ENCODE measurements at places on chromosomes 1 and 21.
A peak's percentile ranks its signal among the peaks of the same experiment; 100 is the strongest.

DNA sequence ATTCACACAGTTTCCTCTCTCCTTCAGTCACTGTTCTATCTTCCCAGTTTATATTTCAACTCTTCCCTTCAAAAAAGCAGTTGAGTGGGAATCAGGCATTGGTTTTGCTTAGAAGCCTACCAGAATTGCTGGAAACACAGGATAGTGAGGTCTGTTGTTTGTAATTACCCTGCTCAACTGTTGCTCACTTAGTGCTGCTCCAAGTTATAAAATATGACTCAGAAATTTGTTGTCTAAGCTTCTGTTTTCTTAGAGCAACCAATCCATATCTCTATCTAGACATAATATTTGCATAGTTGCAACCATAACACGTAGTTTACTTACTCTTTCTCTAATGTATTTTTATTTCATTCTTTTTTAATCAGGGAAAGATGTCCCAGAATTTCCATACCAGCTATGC is 87.9 kb downstream of the MACF1 start:
- no peak for DNase-seq

DNA sequence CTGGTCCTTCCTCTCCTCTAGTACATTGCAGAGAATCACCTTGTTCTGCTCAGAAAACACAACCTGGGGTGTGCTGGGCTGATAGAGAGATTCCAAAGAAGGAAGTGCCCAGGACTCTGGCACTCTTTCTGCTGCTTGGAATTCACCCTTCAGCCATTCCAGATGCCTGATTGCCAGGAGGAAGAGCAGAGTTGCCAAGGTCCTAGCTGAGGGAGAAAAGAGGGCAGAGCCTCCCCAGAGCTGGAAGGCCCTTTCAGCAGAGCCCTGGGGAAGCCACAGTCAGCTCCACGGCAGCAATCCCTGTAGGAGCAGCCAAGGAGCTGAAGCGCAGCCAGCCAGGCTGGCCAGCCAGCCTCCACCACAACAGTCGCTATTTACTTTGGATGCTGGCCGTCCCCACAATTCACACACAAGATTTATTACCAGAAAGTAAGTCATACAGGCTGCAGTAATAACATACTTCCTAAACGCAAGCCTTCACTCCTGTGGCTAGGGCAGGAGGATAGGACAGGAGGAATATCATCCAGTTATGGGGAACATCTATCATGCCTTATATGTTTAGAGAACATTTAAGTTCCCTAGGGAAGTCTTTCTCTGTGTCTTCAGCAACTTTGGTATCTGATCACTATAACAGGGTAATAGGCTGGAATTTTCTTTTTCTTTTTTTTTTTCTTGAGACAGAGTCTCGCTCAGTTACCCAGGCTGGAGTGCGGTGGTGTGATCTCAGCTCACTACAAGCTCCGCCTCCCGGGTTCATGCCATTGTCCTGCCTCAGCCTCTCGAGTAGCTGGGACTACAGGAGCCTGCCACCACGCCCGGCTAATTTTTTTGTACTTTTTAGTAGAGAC is 36.6 kb upstream of the SLC44A3 start:
- DNase-seq: peak; percentile 97

DNA sequence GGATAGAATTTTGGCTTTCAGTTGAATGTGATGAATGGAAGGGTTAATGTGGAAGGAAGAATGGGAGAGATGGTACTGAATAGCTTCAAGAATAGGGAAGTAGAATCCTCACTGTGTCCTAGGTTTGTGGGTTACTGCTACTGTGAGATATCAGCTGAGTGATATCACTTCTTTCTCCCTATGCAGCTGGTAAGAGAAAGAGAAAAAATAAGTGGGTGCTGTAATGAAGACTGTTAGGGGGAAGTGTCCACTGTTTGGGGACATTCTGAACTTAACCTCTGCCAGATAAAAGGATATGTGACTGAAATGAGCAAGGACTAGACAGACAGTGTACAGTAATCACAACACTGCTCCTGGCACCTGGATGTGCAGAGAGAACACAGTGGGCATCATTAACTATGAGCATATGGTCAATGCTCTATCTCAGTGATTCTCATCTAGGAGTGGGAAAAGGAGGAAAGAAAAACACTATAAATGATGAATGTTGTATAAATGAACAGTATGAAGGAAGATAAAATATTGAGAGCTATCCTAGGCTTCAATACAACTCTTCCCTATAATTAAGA is 25.6 kb upstream of the MOB3C start:
- no peak for DNase-seq

DNA sequence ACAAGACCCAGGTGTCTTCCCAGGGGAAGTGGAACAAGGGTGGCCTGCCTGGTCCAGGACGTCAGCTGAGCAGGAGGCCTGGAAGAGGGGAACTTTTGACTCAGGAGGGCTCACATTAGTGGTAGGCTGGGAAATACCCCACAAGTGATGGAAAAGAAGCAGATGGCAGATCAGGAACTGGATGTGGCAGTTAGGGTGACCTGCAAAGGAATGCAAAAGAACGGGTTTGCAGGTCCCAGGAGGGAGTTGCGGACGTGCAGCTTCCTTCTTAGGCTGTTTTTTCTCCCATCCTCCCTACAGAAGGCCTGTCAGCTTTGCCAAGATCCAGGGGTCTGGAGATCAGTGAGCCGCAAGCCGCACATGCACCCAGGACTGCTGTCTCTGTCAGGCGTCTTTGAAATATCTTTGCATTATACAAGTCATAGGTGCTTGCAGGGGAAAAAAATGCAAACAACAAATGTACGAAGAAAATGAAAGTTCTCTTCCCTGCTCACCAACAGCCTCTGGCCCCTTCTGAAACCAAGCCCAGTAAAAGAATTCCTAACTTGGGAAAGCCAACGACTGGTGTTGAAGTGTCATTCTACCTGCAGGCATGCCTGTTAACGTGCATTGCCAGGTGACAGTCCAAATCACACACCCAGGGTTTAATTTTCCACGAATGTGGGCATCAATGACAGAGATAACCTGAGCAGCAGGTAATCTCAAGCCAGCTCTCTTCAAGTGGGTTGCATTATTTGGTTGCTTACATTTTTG is 34.4 kb downstream of the NENF start:
- DNase-seq: no peak

- DNase-seq: no peak
These were observed 152.7 kb upstream of the CAMK1G start for GRCh38 chr1:209430821-209431259.

DNA sequence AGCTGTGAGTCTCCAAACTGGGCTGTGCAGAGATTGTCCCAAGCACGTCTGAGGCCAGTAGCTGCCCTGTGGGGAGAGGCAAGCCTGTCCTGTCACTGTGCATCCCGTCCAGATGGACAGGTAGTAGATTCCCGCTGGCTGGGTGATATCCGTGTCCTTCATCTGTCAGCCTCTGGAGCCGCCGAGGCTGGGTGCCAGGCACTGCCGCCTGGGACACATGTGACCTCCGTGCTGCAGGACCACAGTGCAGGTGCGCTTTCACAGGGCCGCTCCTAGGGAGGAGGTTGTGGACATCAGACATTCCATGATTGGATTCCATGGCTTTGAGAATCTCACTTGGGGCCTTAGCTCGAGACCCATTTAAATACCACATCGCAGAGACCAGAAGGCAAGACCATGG is 4.7 kb downstream of the PDXK start:
- no peak for DNase-seq

GRCh38 chr1:21827141-21827679 is 15.1 kb downstream of the LDLRAD2 start:
- no peak for DNase-seq

GRCh38 chr1:185650602-185651230 is 83.5 kb upstream of the HMCN1 start:
- DNase-seq: no peak

GRCh38 chr1:87030740-87031690 is 116.6 kb downstream of the HS2ST1 start:
- DNase-seq: no peak

GRCh38 chr1:178494569-178494971 is 2.2 kb downstream of the CLEC20A start:
- DNase-seq: no peak

DNA sequence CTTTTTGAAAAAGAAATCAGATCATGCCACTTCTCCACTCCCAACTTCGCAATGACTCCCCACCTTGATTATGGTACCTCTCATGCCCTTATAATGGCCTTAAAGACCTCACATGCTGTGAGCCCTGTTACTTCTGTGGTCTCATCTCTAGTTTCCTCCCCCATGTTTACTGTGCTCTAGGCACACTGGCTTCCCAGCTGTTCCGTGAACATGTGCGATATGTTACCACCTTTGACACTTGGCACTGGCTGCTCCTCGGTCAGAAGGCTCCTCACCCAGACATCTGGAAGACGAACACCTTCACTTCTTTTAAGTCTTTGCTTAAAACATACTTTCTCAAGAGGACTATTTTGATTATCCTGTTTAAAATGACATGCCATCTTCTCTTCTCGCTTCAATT is 14.3 kb upstream of the NTMT2 start:
- DNase-seq: no peak

- no peak for DNase-seq
These were observed 10.9 kb upstream of the CCT8 start for GRCh38 chr21:29084372-29084771.

DNA sequence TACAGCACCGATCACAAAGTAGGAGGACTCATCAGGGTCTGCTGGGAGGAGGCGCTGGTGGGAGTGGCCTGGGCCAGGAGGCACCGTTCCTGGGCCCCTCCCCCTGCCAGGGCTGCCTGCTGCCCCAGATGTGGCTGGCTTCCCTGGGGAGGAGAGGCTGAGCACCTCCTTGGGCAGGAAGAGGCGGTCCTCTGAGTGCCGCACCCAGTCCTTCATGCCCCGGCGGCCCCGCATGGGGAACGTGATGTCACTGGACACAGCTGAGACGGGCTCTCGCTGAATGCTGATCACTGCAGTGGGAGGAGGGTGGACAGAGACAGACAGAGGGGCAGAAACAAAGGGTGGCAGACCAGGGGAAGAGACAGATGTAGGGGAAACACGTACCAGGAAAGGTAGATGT is 24.8 kb downstream of the ADGRB2 start:
- no peak for DNase-seq

- no peak for DNase-seq
These were observed 1.0 kb downstream of the PLPP3 start for GRCh38 chr1:56578138-56578962.

GRCh38 chr1:43936431-43937151 is 3.0 kb downstream of the ARTN start:
- DNase-seq: no peak

DNA sequence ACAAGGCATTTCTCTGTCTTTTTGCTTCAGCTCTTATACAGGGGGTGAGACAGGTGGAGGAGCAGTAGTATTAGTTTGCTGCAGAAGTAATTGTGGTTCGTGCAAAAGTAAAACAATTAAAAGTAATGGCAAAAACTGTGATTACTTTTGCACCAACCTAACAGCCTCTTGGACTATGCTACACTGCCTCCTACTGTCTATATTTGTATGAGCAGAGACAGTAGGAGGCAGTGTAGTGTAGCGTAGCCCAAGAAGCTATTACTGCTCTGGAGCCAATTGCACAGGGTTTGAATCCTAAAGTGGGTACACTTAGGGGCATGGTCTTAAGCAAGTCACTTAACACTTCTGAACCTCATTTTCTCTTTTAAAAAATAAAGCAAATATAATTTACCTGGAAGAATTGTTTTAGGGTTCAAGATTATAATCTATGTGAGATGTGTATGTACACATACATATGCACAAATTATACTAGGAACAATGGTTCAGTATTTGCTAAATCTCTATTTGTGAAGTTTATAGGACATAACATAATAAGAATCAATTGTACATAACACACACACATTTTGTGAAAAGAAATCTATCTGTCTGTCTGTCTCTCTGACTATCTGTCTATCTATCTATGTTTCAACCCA is 103.8 kb downstream of the BRINP3 start:
- no peak for DNase-seq

GRCh38 chr1:21821385-21822019 is 9.4 kb downstream of the LDLRAD2 start:
- no peak for DNase-seq

- no peak for DNase-seq
These were observed 726 bp downstream of the TMEM54 start for GRCh38 chr1:32900371-32900955.

DNA sequence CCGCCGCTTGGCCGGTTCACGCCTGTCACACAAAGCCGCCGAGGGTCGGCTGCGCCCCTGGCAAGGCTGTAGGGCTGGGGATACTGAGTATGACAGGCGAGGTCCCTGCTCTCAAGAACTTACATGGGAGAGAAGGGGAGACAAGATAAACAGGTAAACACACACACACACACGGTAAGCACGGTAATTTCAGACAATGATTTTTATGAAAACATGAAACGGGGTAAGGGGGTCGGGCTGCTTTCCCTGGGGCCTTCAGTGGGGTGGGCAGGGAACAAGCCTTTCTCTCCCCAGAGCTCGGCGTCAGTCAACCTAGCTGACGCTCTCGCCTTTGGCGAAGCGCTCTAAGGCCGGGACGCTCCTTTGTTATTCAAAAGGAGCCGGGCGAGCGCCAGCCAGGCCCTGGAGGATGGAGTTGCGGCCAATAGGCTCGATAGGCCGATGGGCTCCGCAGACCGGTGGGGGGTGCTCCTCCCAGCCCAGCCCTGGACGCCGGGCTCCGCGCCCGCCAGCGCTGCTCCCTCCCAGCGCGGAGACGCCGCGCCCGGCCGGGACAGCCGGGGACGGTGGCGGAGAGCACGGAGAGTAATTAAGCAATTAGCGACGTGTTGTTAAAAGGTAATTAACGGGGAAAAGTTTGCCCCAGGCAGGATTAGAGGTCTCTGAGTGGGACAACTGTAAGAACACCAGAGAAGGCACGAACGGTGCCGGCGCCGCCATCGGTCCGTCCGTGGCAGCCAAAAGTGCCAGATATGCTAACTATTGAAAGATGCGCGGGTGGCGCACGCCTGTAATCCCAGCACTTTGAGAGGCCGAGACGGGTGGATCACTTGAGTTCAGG is 950 bp upstream of the INKA2 start:
- DNase-seq: no peak

GRCh38 chr1:145962157-145963102 is 1.9 kb downstream of the ANKRD34A start:
- no peak for DNase-seq

DNA sequence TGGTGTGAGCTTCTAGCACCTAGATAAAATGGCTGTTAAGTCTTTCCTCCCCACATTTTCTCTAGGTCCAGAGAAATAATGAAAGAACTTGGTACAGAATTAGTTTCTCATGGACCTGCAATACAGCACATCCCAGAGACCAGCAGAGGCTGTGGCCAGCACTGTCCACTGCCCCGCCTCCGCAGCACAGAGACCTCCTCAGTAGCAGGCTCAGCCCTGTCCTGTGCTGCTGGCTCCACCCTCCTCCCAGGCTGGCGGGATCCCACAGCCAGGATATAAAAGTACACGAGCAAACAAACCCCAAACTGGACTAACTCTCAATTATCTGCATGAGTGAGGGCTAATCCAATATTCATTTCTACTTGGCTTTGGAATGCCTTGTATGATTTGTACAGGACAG is 401.5 kb downstream of the RPS6KC1 start:
- no peak for DNase-seq

GRCh38 chr1:118896416-118896815 is 91.7 kb downstream of the TBX15 start:
- DNase-seq: no peak

GRCh38 chr1:220203816-220204215 is 68.4 kb downstream of the RAB3GAP2 start:
- no peak for DNase-seq
